ENCODE measurements at places on chromosomes 1 and 21.

DNA sequence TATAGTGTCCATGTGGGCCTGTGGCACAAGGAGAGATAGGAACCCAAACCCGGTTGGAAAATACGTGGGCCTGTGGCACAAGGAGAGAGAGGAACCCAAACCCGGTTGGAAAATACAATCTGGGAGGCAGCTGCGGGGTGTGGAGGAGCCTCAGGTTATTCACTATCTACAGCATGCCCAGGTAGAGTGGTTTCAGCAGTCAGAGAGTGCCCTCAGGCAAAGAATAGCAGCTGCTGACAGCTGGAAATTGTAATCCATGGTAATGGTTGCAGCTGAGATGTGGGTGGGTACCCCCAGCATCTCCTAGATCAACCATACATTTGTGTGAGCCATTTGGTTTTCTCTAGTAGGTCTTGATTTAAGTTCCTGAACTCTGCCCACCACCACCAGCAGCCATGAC is 25.8 kb upstream of the MGST3 start:
- no peak for DNase-seq

DNA sequence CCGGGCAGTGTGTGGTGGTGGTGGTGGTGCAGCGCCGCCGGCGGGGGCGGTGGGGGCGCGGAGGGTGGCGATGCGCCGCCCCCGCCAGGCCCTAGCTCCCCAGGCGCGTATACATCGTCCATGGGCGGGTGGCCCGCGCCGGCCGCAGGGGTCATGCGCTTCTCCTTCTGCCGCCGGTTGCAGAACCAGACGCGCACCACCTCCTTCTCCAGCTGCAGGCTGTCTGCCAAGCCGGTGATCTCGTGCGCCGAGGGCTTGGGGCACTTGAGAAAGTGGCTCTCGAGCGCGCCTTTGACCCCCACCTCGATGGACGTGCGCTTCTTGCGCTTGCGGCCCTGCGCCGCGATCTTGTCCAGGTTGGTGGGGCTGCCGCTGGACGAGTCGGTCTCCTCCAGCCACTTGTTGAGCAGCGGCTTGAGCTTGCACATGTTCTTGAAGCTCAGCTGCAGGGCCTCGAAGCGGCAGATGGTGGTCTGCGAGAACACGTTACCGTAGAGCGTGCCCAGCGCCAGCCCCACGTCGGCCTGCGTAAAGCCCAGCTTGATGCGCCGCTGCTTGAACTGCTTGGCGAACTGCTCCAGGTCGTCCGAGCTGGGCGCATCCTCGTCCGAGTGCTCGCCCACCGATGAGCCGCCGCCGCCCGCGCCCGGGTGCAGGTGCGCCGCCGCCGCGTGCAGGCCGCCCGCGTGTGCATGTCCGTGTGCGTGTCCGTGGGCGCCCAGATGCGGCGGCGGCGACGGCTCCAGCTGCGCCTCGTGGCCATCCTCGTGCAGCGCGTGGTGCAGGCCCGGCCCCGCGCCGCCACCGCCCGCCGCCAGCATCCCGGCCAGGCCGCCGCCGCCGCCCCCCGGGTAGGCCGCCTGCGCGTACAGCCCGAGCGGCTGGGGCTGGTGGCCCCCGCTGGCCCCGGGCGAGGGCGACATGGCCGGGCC is 926 bp downstream of the POU3F1 start:
- DNase-seq: no peak

GRCh38 chr1:178127482-178128191 is 33.7 kb downstream of the RASAL2 start:
- DNase-seq: no peak

- DNase-seq: no peak
Measured at GRCh38 chr1:54332781-54333585, 73.2 kb downstream of the SSBP3 start.

GRCh38 chr1:59071876-59072582 is 224.9 kb upstream of the FGGY start:
- DNase-seq: no peak

DNA sequence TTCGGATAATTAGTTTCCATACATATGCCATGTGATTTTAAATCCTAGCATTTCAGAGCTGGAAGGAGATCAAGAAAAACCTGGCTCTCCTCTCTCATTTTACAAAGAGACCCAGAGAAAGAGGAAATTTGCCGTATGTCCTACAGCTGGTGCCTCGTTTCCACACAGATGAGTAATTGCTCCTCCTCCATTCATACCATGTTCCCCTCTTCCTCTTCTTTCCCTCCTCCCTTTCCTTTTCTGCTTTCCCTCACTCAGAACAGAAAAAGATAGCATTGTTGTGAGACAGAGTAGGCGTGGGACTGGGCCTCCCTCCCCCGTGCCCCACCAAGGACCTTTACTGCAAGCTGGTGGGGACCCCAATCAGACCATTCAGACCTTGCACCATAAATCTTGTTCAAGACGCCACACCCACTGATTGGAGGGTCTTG is 13.7 kb upstream of the SLC44A3 start:
- DNase-seq: no peak

DNA sequence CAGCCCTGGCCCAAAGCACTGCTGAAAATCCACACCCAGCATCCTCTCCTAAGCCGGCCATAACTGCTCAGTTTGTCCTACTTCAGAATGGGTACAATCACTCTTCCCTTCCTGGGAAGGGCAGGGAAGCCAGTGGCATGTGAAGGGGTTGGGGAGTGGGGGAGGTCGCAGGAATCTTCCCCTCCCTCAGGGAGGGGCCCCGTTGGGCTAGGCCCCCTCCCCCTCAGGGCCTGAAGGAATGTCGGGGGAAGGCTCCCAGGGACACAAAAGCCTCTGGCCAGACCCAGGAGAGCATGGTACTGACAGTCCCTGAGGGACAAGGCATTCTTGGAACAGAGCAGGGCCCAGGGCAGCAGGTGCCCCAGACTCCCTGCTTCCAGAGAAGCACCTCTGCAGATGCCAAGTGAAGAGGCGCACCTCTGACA is 1.2 kb downstream of the ELOVL1 start:
- DNase-seq: no peak

DNA sequence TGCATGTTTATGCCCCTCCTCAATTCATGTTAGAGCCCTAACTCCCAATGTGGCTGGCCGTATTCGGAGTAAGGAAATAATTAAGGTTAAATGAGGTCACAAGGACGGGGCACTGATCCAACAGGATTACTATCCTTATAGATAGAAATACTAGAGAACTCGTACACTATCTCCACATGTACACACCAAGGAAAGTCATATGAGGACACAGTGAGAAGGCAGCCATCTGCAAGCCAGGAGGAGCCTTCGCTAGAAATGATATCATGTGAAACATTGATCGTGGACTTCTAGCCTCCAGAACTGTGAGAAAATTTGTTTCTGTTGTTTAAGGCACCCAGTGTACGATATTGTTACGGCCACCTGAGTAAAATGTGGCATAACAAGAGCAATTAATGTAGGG is 79.7 kb downstream of the FAF1 start:
- DNase-seq: no peak

DNA sequence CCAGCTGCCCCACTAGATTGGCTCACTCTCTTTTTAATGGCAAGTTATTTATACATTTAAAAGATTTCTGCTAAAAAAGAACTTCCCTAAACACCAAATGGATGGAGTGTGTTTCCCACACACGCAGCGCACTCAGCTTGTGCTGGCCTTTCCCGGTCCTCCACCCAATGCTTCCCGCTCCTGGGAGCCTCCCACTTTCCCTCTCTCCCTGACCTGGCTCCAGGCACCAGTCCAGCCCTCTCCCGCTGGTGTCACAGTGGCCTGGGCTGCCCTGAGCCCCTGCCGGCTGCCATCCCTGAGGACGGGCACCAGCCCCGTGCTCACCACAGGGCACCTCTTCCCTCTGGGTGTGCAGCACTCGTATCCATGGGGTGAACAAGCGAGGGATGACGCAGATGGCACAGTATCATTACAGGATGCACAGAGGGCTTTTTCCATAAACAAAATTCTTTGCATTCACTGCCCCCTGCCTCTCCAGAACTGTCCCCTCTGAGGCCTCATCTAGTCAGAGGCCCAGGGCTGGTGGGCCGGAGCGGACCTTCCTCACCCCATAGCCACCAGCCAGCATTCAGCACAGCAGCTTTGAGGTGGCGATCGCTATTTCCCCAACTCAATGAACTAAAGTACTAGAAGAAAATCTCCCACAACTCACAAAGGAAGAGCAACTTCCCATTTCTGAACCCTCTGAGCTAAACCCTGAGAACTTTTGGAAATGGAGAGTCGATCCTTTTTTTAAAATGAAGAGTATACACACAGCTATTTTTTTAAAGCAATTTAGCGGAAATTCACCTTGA is 68.5 kb downstream of the SLC37A1 start:
- DNase-seq: no peak

DNA sequence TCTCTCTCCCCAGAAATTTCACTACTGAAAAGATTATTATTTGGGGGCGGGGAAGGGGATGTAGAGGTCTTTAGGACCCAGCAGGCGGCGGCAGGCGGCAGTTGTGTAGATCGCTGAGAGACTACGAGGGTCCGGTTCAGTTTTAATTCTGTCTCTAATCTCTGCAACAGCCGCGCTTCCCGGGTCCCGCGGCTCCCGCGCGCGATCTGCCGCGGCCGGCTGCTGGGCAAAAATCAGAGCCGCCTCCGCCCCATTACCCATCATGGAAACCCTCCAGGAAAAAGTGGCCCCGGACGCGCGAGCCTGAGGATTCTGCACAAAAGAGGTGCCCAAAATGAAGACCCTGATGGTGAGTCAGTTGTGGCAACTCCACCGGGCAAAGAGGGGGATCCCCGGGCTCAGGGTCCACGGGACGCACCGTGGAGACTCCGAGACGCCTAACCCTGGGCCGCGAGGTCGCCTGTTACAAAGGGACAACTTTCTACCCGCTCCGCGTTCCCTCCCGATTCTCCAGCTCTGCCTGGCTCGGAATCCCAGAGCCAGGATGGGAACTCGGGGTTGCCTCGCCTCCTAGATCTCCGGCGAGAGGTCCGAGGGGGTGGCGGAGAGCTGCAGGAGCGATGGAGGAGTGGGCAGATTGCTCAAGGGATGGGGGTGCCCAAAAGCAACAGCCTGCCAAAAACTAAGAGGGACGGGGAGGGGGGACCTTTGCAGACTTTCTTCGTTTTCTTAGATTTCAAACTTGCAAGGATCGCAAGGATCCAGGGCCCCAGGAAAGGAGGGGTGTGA is at the start of gene ST6GALNAC5:
ST6GALNAC5 (plus strand) TSS at position 139 of the 789 bp plus-strand sequence.
- no peak for DNase-seq

- no peak for DNase-seq
Measured at GRCh38 chr1:55211863-55212262, 3.3 kb downstream of the USP24 start.

- no peak for DNase-seq
Measured at GRCh38 chr21:39881661-39882060, 14.4 kb downstream of the PCP4 start.

DNA sequence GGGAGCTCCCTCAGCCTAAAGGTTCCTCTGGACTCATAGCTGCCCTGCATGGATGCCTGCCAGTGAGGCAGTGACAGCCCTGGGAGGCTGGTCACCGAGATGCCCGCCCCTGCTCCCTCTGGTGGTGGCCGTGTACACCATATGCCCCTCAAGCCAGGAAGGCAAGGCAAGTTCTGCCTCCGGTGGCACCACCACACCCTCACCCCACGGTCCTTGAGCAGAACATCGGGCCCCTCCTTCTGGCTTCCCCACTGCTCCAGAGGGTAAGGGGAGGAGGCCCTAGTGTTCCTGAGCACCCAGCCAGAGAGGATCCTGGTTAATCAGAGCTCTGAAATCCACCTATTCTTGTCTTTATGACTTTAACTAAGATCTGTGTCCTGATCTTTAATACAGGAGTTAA is 1.5 kb upstream of the S100A14 start:
- DNase-seq: peak; percentile 86

- no peak for DNase-seq
Measured at GRCh38 chr1:206804156-206804737, 32.0 kb upstream of the IL10 start.

DNA sequence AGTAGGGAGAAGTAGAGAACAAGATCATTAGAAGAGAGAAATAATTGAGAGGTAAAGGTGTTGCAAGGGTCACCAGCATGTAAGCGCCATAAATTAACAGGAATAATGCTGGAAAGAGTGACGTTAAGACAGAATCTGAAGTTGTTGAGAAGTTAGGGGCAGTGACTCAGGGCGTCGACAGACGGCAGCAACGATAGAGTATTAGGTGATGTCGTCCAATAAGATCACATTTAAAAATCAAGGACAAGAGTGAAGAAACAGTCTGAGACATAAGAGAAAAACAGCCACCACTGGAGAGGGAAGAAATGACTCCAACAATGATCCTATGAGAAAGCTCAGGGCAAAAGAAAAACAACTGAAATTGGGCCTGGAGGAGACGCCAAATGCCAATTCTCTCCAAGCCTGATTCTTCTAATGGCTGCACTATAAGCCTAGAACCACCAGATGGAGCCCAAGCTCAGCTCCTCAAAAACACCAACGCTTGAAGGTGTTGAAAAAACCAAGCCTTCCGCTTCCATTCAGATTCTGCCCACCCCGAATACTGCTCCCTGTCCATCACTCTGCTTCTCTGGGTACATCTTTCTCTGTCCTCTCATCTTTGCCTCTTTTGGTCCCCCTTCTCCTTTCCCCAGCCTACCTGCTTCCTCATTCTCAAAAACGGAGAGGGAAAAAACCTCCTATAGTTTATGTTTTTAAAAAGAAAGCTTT is 70.0 kb downstream of the LUZP1 start:
- DNase-seq: peak; percentile 73

DNA sequence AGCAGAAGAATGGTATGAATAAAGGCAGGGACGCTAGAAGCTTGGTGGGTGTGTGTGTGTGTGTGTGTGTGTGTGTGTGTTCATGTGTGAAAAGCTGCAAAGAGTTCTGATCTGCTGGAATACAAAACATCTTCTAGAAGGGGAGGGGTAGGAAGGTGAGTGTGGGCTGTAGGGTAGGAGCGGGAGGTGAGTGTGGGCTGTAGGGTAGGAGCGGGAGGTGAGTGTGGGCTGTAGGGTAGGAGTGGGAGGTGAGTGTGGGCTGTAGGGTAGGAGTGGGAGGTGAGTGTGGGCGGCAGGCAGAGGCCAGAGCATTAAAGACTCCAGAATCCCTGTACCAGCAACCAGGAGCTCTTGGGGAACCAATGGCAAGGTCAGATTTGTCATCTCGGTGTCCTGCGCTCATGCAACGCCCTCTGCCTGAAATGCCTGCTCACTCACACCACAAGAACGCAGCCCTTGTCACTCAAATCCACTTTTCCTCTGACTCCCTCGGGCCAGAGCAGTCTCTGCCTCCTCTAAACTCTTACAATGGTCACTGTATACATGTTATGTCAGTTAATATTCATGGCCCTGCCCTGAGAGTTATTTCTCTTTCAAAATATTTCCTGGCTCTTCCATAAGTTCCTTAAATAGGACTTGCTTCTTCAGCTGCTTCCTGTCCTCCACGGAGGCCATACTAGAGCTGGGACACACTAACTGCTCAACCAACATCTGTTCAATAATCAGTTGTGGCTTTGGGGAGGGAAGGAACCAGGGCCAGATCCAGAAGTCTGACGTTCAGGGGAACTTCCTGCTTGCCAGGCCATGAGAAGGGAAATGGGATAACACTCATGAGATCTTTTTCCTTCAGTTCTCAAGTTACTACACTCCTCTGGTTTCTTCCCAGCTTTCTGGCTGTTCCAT is 53.6 kb upstream of the ZNF644 start:
- DNase-seq: no peak
